ENCODE measurements at places on chromosomes 12 and 14.

GRCh38 chr12:3553221-3553620 lies 62.2 kb downstream of the PRMT8 start:
- DNase-seq = no peak

GRCh38 chr12:13307143-13307816 lies 110.8 kb downstream of the EMP1 start:
- DNase-seq = no peak

GRCh38 chr14:81523016-81523415 lies 10.6 kb downstream of the SEL1L start:
- no peak for DNase-seq

DNA sequence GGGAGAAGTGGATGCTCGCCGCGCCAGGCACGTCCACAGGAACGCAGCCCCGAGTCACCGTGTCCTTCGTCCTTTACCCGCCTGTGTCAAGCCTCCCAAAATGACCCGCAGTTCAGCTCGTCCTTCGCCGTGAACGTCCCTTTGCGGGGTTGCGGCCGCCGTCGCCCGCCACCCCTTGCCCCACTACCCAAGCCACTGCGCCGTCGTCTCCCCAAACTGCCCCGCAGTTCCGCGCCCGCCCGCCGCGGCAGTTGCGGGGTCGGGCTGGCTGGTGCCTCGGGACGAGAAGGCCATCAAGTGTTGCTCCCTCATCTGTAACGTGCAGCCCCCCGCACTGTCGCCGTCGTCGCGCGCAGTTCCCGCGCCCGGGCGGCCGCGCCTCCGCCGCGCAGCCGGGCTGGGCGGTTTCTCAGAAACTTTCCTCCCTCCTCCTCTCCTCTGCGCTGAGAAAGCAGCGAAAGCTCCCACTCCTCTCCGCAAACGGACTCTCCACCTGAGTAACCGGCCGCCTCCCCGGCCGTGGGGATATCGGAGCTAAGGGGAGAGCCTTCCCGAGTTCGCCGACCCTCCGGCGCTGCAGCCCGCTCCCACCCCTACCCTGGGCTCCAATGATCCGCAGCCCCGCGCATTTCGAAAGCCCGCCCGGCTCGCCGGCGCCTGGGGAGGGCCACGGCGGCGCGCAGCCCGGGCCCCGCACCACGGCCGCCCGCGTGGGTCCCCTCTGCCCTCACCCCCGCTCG lies 6.7 kb downstream of the CDKN1B start:
- no peak for DNase-seq

DNA sequence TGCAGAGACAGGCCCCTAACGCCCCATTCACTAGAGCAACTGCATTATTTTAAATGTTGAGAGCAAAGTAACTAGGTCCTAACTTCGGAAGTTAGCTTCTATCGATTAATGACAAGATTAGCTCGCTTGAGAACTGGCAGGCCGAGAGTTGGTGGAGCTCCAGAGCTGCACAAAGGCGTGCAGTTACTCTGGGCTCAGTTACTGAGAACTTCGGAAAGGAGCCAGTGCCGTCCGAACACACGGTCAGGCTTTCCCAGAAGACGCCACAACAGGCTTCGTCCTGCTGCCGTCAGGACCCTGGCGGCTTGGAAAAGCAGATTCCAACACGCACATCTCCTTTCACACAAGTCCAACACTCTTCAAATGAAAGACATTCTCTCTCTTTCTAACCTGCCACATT lies 45.4 kb upstream of the TESC start:
- no peak for DNase-seq

DNA sequence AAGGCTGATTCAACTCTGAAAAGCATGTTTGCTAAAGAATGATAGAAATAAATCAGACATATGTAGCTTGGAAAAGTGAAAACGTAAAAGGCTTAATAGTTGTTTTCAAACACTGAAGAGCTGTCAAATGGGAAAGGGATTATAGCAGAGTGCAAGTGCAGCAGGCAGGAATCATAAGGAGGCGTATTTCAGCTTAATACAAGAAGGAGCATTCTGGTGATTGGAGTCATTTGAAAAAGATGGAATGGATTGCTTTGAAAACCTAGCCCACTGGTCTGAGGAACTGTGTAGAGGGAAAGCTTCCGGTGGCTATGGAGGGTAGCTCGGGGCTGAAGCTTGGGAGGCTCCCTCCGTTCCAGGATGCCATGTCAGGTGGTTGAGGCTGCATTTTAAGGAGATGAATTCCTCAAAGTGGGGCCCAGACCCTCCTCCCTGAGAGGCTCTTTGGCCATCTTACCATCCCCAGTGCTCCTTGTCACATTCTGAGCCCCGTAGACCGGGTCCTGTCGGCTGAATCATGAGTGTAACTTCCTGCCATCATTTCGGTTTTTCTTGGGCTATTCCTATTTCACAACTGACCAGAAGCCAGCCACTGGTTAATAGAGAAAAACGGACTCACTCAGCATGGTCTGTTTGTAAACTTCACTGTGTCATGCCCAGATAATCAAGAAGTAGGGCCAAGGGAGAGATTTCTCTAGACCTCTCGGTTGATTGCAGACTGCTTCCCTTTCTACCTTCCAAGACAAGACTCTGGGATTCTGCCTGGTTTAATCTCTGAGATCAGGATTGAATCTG lies 6.5 kb downstream of the WNT5B start:
- no peak for DNase-seq

DNA sequence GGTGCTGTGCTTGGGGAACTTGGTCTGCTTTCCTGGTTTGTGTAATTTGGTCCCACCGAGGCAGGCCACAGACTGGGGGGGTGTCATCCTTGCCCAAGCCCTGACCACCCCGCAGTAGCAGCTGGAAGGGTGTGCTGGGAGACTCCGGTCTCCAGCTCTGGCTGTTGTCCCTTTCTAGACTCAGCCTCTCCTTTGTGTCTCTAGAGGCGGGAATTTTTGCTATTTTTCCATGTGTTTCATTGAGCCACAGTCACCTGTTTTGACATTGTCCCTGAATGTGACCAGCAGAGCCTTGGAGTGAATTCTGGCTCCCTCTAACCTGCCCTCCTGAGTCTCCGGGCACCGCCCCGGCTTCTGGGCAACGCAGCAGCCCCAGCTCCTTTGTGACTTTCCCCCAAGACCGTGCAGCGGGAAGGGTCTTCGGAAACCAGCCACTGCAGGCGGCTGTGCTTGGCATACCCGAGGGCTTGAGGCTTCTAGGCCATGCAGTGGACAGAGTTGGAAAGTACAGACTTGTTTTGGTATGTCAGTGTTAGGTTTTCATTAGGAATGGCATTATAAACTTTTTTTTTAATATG lies 98.6 kb downstream of the TNFAIP2 start:
- no peak for DNase-seq

DNA sequence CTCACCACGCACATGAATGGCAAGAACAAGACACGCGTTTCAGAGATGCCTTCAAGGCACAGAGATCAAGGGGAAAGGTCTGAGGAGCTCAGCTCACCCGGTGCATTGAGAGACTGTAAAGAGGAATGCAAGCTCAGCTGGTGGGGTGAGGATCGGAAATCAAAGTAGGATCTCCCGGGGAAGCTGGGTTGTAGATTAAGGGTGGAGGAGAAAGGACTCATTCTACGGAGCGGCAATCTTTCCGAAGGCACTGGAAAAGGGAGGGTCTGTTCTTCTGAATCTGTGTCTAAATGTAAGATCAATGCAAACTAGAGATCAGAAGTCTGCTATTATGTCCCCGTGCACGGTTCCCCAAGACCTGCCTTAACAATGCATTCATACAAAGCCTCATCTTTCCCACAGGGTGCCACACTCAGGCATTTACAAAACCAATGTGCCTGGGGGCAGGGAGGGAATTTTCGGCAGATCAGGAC lies 41.6 kb upstream of the PYGL start:
- no peak for DNase-seq

DNA sequence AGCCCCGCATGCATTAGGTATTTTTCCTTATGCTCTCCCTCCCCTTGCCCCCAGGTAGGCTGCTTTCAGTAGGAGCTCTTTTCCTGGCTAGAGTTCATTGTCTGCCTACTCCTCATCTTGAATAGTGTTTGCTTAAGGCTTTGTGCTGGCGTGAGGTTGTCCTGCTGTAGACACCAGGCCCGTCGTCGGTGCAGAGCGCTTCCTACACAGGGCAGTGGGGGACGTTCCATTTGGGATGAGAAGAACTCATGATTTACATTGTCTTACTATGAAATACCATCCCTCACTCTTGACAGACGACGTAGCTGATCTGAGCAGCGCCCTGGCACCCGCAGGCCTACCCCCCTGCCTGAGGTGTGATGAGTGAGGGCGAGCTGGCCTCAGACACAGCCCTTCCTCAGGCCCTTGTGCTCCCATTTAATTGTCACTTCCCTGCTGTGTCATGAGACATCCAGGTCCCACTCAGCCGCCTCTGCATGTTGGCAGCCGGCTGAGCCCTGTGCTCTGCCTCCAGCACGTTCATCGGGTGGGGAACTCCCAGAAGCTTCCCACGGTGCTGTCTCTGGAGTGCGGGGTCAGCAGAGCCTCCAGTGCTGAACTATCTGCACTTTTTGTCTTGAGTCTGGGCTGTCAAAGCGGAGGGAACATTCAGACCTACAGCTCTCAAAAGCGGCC lies 76.0 kb downstream of the WDR20 start:
- DNase-seq = no peak

DNA sequence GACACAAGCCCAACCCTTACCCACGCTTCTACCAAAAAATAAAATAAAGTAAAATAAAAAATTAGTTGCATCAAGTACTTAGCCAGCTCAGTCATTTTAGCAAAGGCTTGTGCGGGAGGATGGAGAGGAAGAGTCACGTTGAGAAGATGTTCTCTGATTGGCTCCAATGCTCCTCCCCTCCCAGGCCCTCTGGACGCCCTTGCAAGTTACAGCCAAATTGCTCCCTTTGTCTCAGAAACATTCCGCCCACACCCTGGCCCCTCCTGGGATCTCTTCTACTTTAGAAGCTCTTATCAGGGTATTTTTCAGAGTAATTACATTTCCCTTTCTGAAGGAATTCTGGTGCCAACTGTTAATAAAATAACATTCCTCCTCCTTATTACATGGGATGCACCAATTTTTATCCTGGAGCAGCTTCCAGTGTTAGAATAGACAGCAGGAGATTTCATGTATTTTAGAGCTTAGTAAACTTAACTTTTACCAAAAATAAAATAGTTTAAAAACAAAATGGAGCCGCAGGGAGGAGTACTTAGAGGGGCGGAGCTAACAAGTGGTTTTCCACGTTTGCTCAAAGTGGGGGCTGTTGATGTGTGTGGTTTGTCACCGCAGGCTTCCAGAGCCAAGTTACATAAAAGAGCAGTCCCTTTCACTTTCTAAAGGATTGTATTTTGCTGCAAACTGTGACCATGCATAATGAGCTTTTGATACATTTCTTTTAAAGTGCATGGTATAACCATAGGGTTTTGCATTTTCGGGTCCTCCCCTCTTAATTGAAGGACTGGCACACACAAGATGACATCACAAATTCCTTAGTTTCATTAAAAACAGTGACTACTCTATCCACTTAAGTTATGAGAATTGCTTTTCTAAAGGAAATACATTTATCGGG lies 71.7 kb upstream of the RAP1B start:
- peak; percentile 83 for DNase-seq

GRCh38 chr12:15608406-15608805 lies 180.8 kb downstream of the EPS8 start:
- DNase-seq = no peak

DNA sequence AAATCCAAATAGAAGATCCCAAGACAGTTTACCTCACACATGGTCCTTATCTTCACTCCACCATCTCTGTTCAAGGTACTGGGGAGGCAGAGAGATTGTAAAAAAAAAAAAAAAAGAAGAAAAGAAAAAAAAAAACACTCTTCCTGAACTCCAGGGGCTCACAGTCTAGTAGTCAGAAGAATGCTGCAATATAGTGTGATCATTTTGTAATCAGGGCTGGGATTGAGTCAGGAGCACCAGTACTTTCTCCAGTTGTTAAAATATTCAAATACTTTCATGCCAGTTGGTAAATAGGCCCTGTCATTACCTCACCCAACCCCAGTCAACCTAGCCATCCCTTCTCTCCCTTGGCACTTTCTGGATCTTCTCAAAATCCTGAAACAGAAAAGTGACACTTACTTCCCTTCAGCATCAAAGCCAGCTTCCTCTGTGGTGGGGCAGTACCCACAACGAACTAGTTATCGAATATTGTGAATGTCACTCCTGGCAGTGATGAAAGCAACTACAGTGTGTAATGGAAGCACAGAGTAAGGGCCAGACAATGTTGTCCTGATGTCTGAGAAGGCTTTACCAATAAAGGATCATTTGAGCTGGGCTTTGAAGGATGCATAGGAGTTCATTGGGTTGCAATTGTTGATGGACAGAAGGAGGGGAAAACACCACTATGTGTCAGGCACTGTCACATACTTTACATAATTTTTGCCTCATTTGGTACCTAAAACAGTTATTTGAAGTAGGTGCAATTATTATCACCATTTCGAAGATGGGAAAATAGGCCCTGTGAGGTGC lies 44.3 kb upstream of the HSPB8 start:
- no peak for DNase-seq

DNA sequence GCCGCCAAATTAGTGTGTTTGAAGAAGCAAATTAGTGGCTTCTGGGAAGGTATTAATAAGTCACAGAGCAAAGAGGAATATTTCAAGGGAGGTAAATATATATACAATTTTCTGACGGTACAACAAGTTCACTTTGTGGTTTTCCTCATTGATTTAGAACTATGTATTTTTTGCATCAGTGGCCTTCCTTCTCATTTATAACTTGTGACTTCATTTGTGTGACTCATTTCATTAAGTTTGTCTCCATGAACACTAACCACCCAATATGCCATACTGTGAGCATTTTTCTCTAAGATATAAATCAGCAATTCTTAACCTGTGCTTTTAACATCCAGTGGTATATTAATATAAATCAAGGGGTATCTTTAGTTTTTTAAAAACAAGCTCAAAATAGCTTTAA lies 29.3 kb upstream of the ARHGAP5 start:
- DNase-seq = no peak

- DNase-seq = no peak
These were observed 18.0 kb downstream of the PUS7L start for GRCh38 chr12:43740511-43741100.

DNA sequence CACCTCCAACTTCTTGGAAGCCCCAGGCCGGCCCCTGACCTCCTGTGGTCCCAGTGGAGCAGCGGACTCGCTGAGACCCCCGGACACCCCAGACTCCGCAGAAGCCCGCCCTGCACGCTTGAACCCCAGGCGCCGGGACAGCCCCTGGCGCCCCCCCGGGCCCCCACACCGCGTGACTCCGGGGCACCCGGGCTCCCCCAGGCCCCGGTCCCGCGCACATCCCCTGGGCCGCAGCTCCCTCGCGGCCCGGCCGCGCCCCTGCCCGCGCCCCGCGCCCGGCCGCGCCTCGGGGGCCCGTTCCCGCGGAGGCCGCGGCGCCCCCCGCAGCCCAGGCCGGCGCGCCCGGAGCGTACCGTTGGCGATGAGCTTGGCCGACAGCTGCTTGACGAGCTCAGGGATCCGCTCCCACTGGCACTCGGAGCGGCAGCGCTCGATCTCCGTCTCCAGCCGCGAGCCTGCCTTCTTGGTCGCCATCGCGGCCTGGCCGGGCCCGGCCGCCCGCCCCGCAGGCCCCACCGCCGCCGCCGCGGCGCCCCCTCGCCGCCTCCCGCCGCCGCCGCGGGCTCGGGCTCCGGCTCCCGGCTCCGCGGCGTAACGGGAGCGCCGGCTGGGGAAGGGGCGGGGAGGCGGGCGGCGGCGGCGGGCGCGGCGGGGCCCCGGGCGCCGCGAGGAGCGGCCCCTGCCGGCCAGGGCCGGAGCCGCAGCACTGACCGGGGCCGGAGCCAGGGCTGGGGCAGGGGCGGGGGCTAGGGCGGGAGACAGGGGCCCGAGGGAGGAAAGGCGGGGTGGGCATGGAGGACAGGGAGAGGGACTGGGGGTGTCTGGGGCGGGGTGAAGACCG lies at the start of gene TTC7B:
TTC7B (minus strand) TSS at position 609 of the 841 bp plus-strand sequence; CDS start at position 474, 135 bp downstream.
- no peak for DNase-seq

GRCh38 chr14:90060965-90061684 lies 669 bp upstream of the KCNK13 start:
- no peak for DNase-seq

GRCh38 chr14:75738192-75738591 lies 77.1 kb downstream of the TTLL5 start:
- DNase-seq = no peak
